ENCODE measurements at places on chromosomes 2 and 18.
A peak's percentile ranks its signal among the peaks of the same experiment; 100 is the strongest.

DNA sequence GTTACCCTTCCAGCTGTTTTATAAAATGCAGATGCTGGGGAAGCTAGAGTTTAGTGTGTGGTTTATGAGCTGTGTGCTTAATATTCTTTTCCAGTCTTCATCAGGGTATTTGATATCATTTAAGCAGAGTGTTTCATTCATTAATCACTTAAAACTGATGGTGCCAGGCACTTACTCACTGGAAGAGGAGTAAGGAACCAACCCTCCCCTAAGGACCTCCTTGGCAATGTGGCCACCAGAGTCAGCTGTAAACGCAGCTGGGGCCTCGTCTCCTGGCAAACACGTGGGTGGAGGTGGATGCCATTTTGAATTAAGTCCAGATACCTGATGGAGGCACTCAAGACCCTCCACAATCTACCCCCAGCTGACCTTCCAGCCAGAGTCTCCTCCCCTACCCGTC lies 331.6 kb downstream of the CLIP4 start:
- DNase-seq = no peak

DNA sequence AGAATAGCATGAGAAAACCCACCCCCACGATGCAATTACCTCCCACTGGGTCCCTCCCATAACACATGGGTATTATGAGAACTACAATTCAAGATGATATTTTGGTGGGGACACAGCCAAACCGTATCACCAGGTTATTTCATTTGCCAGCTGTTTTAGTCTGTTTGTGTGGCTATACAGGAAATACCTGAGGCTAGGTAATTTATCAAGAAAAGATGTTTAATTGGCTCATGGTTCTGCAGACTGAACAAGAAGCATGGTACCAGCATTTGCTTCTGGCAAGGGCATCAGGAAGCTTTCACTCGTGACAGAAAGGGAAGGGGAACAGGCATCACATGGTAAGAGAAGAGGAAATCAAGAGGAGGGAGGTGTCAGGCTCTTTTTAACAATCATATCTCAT lies 329.2 kb downstream of the GULP1 start:
- DNase-seq = no peak

- no peak for DNase-seq
Observed at GRCh38 chr2:19785447-19785846, 116.3 kb downstream of the TTC32 start.

GRCh38 chr2:205685314-205686055 lies 3.2 kb downstream of the NRP2 start:
- no peak for DNase-seq

DNA sequence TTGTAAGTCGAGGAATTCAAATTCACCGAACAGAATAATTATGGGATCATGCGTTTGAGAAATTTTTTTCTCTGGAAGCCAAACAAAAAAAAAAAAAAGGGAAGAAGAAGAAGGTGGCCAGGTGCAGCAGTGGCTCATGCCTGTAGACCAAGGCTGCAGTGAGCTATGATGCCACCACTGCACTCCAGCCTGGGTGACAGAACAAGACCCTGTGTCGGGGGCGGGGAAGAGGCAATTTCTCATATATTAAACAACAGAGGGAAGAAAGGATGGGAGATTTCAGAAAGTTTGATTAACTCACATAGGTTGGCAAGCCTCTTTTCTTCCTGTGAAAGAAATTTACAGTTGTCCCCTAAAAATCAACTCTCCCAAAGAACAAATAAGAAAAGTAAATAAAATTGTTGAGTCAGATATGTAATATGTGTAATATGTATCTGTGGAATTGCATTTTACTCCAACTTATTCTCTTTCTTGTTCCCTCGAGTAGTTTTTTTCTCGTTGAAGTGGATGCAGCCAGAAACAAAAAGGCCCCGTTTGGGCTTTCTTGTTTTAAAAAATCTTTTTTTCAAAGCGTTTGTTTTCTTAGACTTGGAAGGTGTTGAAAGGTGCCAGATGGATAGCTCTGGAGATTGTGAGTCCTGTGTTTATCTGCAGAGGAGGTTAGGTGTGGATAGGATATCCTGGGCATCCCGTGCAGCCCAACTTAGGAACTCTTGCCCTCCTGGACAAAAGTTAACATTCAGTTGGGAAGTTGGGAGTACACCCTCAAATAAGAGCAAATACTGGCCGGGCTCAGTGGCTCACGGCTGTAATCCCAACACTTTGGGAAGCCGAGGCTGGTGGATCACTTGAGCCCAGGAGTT lies 25.4 kb upstream of the FMNL2 start:
- no peak for DNase-seq

DNA sequence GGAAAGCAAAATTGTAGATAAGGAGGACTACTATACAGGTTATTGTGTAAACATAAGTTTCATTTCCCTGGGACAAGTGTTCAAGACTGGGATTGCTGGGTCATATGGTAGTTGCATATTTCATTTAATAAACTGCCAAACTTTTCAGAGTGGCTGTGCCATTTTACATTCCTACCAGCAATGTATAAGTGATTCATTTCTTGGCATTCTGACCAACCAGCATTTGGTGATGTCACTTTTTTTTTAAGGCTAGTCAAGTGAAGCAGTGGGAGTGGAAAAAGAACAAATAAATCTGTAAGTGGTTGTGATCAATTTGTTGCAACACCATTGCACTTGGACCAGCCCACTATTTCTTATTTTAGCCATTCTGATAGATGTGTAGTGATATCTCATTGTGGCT lies 5.2 kb upstream of the CHCHD5 start:
- DNase-seq = no peak

DNA sequence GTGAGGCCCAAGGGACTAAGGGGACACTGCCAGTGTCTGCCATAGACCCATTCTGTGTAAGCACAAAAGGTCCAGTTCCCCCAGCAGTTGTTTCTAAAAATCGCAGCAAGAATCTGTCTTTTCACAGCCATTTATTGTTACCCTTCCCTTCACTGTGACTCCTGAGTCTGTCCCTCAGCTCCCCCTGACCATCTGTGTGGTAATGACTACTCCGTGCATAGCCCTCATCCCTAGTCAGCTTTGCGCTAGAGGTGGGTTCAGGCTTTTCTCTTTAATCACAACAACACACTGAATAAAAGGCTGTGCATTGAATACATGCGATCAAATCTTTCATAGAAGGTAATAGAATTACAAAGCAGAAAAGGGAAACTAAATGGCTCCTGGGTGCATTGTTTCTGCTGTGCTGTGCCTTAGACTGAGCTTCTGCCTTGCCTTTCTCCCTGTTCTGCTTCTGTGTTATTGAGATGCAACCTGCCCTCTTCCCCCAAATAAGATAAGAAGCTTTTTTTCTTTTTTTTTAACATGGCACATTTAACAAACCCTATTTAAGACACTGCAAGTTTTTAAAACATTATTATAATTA lies 836.0 kb upstream of the CDH2 start:
- no peak for DNase-seq

GRCh38 chr2:160752475-160753330 lies 259.1 kb upstream of the RBMS1 start:
- DNase-seq = no peak

- no peak for DNase-seq
Observed at GRCh38 chr2:168981651-168982050, 49.5 kb downstream of the ABCB11 start.

- no peak for DNase-seq
Observed at GRCh38 chr2:74764429-74765272, 69.3 kb upstream of the HK2 start.

DNA sequence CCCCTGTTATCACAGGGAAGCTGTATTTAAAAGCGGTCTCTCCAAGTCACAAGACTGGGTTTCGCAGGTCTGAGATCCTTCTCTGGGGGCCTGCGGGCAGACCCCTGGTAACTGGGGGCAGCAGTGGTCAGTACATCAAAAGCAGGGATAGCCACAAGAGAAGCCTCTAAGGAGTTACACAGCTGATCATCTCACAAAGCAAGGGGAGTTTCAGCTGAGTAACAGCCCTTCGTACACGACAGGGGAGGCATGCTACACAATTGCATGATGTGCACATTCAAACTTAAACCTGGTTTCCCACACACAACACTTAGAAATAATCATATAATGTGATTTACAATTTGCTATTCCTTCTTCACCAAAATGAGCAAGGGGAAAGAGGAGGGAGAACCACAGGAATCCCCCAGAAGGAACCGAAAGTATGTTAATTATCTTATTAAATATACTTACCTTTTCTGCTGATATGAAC lies 87.5 kb downstream of the TMEM131 start:
- no peak for DNase-seq

DNA sequence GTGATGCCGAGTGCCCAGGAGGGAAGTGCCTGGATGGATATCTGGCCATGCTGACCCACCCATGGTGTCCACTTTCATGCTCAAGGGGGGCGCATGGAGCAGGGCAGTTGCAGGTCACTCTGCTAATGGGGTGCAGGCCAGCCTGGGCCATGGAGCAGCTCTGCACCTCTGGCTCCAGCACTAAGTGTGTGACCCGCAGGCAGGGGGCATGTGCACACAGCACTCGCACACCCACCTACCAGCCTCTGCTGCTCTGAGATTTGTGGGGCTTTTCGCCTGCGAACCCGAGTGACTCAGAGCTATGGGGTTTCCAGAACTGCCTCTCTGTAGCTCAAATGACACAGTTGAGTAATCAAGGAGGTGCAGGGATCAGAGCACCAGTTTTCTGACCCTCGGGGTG lies 66.2 kb downstream of the CYP26B1 start:
- no peak for DNase-seq

DNA sequence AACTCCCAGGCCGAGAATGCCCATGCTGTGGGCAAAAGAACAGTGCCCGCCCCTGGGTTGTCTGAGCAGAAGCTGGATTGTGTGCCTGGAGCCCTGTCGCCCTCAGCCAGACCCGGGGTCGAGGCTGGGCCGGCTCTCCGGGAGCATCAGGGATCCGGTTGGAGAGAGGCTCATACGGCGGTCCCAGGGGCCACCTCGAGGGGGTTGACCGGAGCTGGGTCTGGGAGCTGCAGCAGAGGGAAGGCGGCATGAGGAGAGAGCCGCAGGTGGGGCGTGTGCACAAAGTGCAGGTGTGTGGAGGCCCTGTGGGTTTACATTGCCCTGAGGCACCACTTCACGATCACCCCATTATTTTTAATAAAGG lies 39.5 kb downstream of the MBP start:
- DNase-seq = no peak

DNA sequence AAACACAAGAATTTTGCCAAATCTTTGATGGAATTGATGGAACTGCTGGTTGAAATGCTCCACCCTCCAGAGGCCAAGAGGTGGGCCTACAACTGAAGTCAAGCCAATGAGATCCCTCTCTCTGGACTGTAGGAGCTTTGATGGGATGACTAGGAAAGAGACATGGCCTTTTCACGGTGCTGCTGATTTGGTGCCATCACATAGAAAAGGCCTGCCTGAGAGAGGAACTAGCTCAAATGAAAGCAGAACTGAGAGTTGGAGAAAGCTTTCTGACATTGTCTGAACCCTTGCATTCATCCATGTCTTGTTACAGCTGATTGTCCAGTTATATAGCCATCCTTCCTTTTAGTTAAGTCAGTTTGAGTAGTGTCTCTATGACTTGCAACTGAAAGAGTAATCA lies 283.8 kb upstream of the LYPD1 start:
- no peak for DNase-seq

DNA sequence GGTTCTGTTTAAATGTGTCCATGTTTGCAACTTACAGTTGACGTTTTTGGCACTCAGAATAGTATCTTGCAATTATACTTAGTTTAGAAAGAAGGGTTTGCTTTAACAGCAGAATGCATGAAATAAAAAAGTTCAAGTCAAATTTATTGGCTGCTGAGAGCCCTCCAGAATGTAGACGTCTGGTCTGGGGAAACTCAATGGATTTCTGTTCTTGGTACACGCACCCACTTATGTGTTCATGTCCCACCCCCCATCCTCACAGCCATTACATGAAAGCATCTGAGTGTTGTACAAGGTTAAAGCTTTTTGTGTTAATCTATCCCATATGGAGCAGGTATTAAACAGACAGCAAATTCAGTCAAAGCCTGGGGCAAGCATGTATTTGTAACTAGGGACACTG lies 219.5 kb downstream of the SOX11 start:
- no peak for DNase-seq

GRCh38 chr2:176003958-176004357 lies 1.9 kb upstream of the LNPK start:
- DNase-seq = no peak

GRCh38 chr2:100136310-100136709 lies 6.1 kb downstream of the AFF3 start:
- no peak for DNase-seq

DNA sequence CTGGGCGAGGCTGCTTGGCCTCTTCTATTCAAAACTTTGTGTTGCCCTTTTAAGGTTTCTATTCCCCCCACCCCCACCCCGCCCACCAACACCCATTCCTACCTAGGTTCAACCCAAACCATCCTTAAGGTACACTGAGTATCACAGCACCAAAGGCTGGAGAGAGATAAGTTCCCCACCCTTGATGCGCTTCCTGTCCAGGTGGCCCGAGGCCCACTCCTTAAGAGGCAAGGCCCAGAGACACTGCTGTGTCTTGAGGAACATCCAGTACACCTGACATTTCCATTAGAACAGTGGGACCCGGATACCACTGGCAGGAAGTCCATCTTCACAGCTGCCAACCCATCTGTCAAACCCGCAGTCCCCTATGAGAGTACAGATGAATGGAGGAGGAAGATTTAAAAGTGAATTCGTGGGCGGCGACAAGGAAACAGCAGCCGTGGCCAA lies 277 bp upstream of the INPP1 start:
- DNase-seq = no peak

DNA sequence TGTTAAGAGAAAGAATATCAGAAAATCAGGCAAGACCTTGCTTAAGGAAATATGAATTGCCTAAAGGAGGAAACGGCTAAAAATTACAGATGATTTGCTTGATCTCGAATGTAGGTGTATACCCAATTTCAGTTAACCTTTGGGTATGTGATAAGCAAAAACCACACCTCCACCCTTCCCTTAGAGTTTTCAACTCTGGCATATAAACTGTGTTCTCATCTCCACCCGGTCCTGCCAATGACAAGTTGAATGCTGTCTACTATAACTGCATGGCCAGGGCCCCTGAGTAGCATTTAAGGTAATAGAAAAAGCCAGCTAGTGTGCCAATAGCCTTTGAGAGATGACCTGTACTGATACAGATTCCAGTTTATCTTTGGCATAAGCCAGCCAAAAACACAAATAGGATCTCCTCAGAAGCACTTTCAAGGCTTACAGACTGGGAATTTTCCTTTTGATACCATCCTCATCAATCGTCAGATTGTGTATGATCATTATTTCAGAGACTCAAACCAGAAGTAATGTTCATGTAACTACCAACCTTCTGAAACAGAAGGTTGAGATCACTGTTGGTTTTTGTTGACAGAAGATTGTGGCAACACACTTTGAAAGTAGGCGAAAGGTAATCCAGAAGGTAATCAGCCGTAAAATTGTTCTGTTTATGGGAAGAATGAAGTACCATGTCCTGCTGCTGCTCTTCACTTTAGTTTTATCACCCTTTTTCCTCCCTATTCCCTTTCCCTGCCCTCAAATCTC lies 163.1 kb downstream of the GFPT1 start:
- DNase-seq = no peak

- DNase-seq = no peak
Observed at GRCh38 chr2:147904051-147904450, 59.2 kb downstream of the ACVR2A start.

- DNase-seq = peak; percentile 51
Observed at GRCh38 chr18:79380816-79381806, 14.6 kb upstream of the NFATC1 start.

Measured in CD8-positive, alpha-beta memory T cell (primary cell).